ENCODE measurements at places on chromosomes 3 and 15.

GRCh38 chr3:196275126-196275525, 12.4 kb downstream of the PCYT1A start:
- DNase-seq: no peak

DNA sequence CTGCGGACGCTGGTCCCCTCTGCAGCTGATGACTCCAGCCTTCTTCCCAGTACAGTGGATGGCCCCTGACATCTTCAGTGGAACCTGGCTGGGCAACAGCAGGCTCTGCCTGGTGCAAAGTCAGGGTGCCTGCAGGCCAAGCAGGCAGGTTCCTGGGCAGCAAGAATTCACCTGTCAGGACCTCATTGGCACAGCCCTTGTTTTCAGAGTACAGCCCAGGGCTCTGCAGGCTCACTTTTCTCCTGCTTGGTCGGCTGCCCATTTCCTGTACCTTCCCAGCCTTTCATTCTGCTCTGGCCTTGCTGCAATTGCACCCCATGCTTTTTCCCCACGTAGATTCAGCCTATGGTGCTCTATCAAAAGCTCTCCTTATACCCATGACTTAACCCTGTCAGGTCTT, 56.0 kb downstream of the LRTM1 start:
- no peak for DNase-seq

DNA sequence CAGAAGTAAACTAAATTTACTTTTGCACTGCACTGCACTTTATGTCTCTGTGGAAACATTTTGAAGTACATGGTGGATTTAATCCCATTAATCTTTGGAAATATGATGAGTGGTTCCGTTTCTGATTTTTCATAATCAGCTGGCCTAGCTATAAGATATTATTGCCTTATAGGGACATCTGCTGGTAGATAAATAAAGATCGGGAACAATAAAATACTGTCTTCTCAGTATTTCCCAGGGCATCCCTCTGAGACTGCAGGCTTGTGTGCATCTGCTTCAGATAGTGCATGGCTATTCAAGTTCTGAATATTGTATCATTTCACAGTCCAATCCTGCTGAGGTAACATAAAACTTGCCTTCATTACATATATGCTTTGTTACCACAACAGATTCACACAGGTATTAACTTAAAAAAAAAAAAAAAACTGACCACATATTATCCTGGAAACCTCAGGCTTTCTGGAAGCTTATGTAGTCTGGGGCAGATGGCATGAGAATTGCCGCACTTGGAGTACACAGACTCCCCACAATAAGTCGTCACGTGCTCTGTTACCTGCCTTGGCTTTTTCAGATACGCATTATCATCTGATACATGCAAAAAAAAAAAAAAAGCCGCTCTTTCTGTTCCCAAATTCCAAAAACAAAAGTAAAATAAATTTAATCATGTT, 330.8 kb upstream of the AGTR1 start:
- DNase-seq: no peak

- no peak for DNase-seq
Observed at GRCh38 chr3:46536758-46537157, 29.3 kb downstream of the LRRC2 start.

Data from RCC 7860 (cell line).